Right forelimb (tissue), 1 donor: ENCODE measurements at places on chromosomes 13 and 19.

GRCh38 chr19:6219147-6219525 is 60.6 kb downstream of the MLLT1 start:
- no peak for DNase-seq

- DNase-seq: no peak
Observed at GRCh38 chr13:51283371-51283770, 56.1 kb upstream of the SERPINE3 start.

- DNase-seq: peak; percentile 2
Observed at GRCh38 chr13:26988059-26988769, 183.4 kb downstream of the USP12 start.

DNA sequence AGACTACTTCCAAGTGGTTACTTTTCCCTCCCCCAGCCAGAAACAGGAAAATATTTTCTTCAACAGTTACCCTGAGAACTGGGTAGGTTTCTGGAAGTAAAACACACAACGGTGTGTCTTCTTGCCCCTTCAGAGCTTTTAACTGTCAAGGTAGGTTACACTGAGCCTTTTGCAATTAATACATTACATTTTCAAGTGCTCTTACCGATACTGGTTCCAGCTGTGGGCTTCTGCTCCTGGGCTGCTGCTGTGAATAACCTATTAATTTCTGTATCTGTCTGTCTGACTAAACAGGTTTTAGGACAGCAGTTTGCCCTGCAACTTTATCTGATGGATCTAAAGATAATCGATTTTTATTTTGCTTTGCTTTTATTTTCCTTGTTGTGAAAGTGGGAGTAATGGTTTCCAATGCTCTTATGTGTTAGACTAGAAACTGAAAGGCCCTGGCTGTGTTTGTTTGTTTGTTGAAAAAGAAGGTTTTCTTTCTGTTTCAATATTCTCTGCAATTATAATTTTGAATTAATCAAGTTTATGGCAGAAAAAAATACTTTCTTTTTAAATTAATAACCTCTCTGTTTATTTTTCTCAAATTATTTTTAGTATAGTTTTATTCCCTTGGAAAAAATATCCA is 196.7 kb upstream of the SLITRK6 start:
- DNase-seq: no peak

DNA sequence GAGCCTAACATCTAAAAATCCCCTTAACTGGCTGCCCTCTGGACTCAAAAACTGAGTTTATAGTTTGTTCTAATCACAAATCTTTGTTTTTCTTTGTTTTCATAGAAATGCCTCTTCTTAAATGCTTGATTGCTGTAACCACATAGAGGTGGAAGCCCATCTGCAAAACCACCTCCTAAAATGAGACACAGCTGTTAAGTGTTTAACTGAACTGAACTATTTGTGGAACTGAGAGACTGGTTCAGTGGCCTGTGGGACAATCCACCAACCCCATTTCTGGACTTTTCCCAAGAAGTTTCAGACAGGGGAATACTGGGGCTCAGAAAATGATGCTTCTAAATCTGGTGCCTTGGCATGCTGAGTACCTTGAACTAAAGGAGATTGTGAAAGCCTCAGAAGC is 50.9 kb upstream of the TM9SF2 start:
- DNase-seq: no peak

DNA sequence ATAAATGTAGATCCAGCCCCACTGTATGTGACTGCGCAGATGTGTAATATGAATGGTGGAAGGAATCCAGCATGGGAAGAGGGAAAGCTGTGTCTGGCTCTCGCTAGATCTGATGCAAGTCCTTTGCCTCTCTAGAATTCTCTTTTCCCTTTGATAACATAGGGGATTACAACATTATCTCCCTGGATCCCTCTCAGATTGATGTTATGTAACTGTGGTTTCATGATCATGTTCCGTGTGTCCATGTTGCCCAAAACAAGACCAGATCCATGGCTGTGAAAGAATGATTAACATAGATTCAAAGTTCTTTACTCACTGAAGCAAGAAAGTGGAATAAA is 184.0 kb upstream of the UBL3 start:
- DNase-seq: no peak

GRCh38 chr19:10096615-10096963 is 5.9 kb downstream of the ANGPTL6 start:
- no peak for DNase-seq

- DNase-seq: no peak
Observed at GRCh38 chr13:37442996-37443395, 155.6 kb downstream of the POSTN start.

DNA sequence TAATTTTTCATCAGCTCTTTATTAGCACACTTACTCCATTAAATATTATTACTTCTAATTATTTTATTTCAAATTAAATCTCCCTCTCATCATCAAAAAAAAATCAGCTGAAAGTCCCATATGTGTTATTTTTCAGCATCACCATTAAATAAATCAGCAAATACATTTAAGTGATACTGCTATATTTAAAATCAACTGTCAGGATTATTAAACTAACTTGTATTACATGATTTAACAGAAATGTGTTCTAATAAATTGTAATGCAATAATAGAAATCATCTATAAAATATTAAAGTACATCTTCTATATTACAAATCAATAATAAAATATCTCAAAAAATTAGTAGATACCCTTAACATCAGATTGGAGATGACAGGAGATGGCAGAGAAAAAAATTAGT is 538.6 kb upstream of the MIR17HG start:
- no peak for DNase-seq

DNA sequence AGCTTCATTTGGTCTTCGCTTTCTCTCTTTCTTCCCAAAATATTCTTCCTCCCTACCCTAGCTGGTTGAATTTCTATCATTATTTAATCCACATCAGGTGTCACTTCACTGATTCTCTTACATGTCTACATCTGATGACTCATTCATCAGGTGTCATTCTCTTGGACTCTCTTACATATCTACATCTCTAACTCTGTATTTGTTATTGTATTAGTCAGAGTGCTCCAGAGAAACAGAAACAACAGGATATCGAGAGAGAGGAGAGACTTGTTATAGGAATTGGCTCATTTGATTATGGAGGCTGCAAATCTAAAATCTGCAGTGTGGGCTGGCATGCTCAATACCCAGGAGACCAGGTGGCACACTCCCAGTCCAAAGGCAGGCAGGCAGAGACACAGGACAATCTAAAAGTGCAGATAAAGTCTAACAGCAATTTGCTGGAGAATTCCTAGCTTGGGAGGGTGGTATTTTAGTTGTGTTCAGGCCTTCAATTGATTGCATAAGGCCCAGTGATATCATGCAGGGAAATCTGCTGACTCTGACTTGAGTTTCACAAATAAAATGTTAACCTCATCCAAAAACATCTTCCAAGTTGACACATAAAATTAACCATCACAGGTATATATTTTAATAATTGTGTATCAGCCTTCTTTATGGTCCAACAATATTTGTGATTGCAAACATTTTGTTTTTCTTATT is 541.4 kb upstream of the SLITRK5 start:
- DNase-seq: no peak

GRCh38 chr13:109789262-109789661 is 2.9 kb upstream of the IRS2 start:
- DNase-seq: no peak

GRCh38 chr19:23901360-23901759 is 13.3 kb upstream of the ZNF726 start:
- no peak for DNase-seq

DNA sequence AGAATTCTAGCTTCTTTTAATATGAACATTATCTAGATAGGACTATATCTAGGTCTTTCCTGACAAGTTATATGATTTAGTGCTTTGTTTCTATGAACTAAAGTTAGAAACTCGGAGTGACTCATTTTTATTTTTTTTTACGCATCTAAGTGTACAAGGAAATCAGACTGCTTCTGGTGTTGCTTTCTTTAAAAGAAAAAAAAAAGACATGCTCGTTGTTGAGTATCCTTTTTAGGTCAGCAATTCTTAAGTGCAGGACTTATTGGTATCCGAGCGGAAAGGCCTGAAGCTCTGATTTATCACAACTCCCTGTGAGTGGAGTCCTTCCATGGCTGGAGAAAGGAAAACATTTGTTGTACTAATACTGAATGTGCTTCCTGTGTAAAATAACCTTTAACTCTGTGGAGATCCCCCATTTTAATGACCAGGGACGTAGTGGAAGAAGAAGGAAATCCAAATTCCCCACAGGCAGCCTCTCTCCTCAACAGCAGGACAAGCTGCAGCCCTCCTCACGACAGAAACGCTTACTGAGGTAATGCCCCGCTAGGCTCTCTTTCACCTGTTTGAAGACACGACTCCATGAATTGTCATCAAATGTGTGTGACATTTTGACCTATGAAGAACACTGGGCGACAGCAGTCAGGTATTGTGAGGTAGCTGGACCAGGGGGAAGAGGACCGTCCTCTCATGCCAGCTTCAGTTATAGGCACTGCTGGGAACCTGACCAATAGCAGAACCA is 17.9 kb upstream of the POMP start:
- DNase-seq: no peak

DNA sequence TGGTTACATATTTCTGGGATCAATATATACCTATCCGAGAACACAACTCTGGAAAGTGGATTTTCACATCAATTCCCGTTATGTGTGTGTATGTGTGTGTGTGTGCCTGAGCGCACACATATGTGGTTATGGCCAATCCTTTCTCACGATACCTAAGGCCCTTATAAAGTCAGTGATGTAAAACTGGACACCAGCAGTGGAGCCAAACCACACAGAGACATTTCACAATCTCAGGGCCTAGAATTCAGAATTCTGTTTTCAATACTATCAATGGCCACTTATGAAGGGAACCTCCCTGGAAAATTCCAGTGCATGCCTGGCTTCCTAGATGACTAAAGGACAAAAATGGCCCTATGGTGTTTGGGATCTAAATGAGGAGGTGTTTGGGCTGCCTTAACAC is 187.3 kb upstream of the UBL3 start:
- DNase-seq: no peak
